ENCODE measurements at places on chromosomes 13 and 19.

- no peak for DNase-seq
Measured at GRCh38 chr19:18966307-18966706, 25.3 kb upstream of the HOMER3 start.

- no peak for DNase-seq
Measured at GRCh38 chr19:3149526-3150505, 14.0 kb downstream of the GNA15 start.

- no peak for DNase-seq
Measured at GRCh38 chr13:76380446-76381065, 505.6 kb downstream of the KCTD12 start.

DNA sequence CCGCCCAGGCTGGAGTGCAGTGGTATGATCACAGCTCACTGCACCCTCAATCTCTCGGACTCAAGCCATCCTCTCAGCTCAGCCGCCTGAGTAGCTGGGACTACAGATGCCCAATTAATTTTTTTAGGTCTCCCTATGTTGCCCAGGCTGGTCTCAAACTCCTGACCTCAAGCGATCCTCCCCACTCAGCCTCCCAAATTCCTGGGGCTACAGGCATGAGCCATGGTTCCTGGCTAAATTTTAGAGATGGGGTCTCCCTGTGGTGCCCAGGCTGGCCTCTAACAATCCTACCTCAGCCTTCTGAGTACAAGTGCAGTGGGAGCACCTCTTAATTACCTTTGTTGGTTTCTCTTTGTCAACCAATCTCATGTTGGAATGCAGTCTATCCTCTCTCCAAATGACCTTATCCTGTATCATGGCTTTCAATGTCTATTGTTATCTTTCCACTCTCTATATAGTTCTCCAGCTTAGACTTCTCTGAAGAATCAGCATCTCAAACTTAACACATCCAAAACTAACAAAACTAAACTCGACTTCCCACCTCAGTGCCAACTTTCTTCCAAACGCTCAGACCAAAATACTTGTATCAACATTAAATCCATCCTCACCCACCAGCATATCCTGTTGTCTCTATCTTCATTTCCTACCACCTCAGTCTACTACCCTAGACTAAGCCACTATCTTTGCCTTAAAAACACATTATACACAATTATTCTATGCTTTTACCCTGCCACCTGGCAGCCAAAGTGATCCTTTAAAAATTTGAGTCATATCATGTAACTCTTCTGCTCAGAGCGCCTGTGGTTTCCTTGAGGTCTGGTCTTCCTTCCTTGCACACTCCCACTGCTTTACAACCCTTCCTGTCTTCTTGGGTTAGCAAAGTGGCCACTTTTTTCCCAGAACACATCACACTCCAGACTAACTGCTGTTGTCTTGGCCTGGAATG lies 6.7 kb downstream of the TPT1 start:
- peak; percentile 53 for DNase-seq

- DNase-seq: no peak
Measured at GRCh38 chr13:110105136-110105535, 201.8 kb downstream of the COL4A1 start.

DNA sequence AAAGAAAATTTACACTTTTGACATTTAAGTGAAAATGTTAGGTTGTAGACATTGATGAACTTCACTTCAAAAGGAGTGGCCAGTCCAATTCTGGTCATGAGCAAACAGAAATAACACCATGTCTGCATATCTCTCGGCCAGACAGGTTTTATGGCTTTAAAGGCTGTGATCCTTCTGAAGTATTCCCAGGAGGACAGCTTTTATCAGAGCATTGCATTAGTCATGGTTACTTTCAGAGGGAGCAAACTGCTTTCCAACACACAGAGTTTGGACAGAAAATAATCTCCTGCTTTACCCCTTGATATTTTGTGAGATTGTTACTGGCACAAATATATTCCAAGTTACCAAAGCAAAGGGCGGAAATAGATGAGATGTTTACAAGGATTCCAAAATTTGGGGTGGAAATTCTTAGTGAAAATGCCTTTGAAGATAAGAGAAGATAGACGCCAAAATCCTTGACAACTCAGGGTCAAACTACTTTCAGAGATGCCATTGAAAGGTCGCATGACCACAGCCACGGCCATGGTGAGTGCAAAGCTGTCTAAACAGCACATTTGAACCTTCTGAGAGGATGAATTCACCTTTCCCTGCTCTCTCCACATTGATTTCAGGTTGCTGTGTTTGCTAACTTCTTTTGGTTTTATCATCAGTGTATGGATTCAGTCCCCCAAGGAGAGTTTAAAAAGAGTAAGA lies 584.5 kb upstream of the SGCG start:
- DNase-seq: no peak

- no peak for DNase-seq
Measured at GRCh38 chr13:95121516-95121915, 179.7 kb downstream of the ABCC4 start.

GRCh38 chr19:46206176-46206575 lies 23.4 kb upstream of the IGFL1 start:
- no peak for DNase-seq

GRCh38 chr19:5166262-5166661 lies 174.3 kb downstream of the PTPRS start:
- DNase-seq: no peak

GRCh38 chr13:25468325-25469168 lies 96.8 kb downstream of the ATP8A2 start:
- no peak for DNase-seq

GRCh38 chr13:81872581-81872980 lies 1531.7 kb upstream of the SPRY2 start:
- no peak for DNase-seq

DNA sequence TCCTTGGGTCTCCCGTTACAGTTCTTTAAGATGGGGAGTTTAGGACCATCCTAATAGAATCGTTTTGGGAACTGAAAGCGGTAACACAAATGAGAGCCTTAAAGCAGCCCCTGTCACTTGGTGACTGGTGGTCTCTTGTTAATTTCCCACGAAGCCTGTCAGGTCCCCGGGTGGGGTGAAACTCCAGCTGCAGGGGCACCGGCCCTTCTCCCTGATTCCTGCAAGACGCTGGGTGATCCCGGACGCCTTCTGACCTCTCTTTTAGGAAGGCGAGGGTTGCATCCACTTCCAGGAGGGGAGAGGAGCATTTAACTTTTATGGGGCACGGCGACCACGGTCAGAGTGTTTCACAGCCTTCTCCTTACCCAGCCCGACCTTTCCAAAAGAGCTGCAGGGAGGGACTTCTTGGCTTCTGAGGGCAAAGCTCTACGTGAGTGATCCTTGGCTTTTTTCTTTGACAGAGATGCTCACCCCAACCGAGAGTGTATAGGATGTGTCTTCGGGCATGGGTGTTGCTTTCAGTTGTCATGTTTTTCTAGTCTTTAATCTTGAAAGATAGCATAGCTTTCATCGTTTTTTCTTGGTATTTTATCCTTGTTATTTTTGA lies 688 bp downstream of the ZNF225 start:
- no peak for DNase-seq

DNA sequence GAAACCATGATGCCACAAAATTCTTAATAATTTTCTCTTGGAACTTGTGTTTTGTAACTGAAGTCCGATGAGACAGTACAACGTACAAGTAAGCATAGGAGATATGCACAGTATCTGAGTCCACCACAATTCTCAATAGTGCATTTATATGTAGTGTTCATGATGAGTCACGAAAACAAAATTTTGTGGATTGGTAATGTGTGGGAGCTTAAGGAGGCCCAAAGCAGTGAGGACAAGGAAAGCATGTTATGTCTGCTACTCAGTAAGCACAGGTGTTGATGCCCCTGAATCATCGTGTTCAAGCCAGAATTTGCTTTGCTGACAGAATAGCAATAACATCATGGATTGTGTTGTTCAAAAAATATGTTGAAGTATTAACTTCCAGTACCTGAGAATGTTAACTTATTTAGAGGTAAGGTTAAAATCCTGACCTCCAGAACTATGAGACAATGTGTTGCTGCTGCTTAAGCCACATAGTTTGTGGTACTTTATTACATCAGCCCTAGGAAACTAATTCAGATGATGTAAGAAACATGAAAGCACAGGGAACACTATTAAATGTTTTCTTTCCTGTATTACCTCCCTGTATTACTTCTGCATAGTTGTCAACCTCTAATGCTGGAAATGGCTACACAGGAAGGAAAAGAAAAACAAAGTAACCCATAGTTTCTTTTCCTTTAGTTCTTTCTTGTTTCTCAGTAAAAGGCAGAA lies 201.3 kb downstream of the SLITRK6 start:
- no peak for DNase-seq

DNA sequence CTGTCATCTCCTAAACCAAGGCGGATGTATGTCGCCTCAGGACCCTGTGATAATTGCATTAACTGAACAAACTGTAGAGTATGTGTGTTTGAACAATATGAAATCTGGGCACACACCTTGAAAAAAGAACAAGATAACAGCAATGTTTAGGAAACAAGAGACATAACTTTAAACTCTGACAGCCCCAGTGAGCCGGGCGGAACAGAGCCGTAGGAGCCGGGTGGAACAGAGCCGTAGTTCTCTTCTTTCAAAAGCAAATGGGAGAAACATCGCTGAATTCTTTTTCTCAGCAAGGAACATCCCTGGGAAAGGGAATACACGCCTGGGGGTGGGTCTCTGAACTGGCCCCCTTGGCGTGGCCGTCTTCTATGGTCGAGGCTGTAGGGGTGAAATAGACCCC lies 31.8 kb upstream of the ZNF675 start:
- no peak for DNase-seq

- DNase-seq: no peak
Measured at GRCh38 chr19:57817976-57818375, 3.3 kb upstream of the ZNF552 start.

GRCh38 chr19:48637449-48637947 lies 319 bp upstream of the DBP start:
- peak; percentile 100 for DNase-seq

GRCh38 chr19:38055010-38055409 lies 148.0 kb downstream of the SIPA1L3 start:
- DNase-seq: no peak

DNA sequence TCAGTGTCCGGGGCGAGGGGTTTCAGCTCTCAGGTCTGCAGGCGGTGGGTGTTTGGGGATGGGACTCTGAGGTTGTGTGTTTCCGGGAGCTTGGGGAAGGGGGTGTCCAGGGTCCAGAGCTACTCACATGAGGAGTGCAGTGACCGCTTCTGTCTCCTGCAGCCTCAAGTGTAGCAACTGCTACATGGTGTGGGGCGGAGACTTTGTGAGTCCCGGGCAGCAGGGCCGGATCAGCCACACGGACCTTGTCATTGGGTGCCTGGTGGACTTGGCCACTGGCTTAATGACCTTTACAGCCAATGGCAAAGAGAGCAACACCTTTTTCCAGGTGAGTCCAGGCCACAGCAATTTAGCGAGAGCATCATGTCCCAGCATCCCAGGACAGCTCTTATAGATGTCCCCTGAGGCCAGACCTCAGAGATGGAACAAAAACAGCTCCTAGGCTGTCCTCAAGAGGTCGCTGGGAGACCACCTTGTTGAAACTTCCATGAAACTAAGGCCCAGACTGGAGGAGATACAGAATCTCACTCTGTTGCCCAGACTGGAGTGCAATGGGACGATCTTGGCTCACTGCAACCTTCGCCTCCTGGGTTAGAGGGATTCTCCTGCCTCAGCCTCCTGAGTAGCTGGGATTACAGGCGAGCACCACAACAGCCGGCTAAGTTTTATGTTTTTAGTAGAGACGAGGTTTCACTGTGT lies 44.9 kb downstream of the RYR1 start:
- no peak for DNase-seq

DNA sequence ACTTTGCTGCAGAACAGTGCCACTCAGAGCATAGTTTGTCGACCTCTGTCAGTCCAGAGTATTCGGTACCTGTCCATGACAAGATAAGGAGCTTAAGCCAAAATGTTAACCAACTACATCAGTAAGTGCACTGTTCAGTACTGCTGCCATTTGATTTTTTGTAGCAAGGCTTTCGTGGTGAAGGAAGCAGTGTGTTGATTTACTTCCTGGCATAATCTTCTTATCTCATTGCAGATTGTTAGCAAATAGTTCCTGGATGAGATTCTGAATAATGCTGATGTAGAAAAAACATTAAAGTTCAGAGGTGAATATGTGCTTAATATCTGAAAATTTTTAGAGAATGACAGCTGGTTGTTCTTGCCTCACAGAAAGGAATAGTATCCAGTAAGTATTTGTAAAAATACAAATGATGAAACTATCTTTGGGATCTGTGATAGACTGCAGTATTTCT lies 85.7 kb downstream of the LRRC63 start:
- no peak for DNase-seq

GRCh38 chr13:27953676-27954405 lies 15.3 kb downstream of the CDX2 start:
- no peak for DNase-seq

DNA sequence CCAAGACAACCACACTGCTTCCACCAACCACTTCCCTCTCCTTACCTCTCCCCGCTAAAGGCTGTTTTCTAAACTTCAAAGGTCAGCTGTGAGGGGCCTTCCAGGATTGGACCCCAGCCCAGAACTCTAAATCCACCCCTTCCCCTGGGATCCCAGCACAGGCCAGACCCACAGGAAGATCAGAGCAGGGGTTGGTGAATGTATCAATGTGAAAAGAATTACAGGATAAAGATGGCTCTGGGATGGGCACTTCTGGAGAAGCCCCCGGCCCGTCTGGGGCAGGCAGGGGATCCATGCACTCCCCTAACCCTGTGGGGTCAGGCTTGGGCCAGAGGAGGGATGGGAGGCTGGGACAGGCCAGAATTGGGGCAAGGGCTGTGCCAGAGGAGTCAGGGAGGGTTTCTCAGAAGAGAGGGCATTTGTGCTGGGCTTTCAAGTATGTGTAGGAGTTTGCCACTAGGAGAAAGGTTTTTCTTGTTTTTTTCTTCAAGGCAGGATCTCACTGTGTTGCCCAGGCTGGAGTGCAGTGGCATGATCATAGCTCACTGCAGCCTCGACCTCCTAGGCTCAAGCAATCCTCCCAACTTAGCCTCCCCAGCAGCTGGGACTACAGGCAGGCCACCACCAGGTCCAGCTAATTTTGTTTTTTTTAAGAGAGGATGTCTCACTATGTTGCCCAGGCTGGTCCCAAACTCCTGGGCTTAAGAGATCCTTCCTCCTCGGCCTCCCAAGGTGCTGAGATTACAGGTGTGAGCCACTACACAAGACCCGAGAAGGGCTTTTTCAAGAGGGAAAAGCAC lies 1.0 kb upstream of the MEF2B start:
- no peak for DNase-seq

GRCh38 chr19:1125601-1126467 lies 22.0 kb downstream of the GPX4 start:
- no peak for DNase-seq

DNA sequence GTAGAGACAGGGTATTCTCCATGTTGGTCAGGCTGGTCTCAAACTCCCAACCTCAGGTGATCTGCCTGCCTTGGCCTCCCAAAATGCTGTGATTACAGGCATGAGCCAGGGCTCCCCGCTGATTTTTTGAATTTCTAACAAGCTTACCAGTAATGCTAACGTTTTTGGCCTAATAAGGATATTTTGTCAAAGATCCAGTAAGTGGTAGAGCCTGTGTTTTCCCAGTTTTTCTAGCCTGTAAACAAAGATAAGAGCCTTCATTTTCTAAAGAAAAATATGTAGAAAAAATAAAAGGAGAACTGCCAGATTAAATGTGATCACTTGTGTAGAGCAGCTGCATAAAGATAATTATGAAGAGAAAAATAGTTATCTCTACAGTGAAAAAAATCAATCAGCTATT lies 37.7 kb downstream of the ZNF93 start:
- DNase-seq: no peak

GRCh38 chr19:58007285-58007684 lies 4.7 kb upstream of the ZNF606 start:
- DNase-seq: no peak

GRCh38 chr19:53388168-53388567 lies 6.8 kb upstream of the ZNF765 start:
- no peak for DNase-seq

GRCh38 chr13:43127827-43128226 lies 104.4 kb downstream of the DNAJC15 start:
- no peak for DNase-seq

All from T-helper 22 cell (primary cell).